ENCODE measurements at places on chromosomes 16 and 17.

- no peak for DNase-seq
Measured at GRCh38 chr16:54265575-54266107, 20.9 kb downstream of the IRX3 start.

GRCh38 chr17:74147056-74147835 lies 56.2 kb upstream of the RPL38 start:
- no peak for DNase-seq

- peak; percentile 70 for DNase-seq
Measured at GRCh38 chr17:7437950-7438614, 1.2 kb upstream of the FGF11 start.

- DNase-seq, result no peak
Measured at GRCh38 chr16:72884037-72884436, 163.9 kb downstream of the ZFHX3 start.

DNA sequence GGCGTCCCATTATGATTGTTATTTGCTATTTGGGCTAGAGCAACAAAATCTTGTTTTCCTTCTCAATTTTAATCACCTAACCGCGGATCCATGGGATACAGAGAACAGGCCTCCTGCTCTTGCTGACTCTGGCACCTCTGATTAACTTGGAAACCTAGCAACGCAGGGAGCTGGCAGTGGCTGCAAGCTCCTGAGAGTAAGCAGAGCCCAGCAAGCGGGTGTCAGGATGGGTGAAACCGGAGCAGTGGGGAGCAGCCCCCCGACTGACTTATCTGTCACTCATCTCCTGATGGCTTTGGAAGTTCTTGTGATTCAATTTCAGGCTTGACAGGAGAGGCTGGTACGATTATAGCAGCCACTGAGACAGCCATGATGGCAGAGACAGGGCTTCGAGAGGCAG lies 45.5 kb upstream of the CDC42EP4 start:
- DNase-seq, result no peak

DNA sequence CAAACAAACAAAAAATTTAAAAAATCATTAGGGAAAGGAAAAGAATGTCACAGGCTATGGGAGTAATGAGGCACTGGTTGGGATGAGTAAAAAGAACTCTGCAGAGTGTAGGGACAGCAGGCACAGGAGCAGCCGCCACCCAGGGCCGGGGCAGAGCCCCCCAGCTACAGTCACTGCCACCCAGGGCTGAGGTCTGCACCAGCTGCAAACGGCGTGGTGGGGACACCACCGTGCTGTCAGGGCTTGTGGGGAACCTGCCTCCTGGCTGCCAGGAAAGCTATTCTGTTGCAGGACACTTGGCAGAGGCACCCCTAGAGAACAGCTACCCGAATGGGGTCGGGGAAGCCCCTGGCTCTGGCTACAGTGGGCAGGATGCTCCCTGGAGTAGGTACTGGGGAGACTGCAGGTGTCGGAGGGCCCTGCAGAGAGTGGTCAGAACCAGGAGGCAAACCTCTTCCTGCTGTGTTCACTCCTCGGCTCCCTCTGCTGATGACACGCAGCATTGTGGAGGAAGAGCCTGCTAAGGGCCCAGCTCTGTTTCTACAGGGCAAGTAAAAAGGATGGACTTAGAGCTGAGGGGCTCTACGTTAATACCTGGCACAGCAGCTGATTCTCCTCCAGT lies 32.3 kb upstream of the CAPN15 start:
- DNase-seq, result peak; percentile 35

GRCh38 chr17:32783602-32784001 lies 93.3 kb downstream of the MYO1D start:
- DNase-seq, result no peak

DNA sequence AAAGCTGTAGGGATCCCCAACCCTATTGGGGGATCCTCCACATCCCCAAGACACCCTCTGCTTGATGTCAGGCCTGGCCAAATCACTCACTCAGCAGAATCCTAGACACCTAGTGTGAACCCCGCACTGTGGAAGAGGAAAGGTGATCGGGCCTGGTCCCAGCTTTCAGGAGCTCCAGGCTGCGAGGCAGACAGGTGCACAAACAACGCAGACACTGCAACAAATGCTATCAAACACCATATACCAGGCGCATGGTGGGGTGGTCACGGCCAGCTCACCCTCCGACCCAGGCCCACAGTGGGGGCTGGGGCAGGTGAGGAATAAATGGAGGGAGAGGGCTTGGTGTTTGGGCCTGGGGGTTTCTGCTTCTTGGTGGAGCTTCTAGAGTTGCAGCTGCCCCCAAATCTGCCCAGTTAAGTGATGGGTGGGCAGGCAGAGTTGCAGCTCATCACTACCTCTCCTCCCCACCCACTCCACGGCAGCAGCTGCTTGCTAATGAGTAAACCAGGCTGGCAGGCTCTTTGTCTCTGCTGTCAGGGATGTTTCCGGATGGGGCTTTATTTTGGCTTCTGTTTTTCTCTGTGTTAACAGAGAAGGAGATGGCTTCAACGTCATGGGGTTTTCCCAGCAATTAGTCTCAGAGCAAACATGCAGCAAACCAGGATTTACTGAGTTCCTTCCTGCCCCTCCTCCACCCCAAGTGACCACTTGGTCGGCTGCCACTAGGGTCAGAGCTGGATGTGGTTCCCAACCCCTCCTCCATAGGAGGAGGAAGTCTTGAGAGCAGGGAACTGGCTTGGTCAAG lies 46.6 kb downstream of the PECAM1 start:
- peak; percentile 48 for DNase-seq

- DNase-seq, result no peak
Measured at GRCh38 chr17:50891577-50891989, 25.4 kb upstream of the TOB1 start.

DNA sequence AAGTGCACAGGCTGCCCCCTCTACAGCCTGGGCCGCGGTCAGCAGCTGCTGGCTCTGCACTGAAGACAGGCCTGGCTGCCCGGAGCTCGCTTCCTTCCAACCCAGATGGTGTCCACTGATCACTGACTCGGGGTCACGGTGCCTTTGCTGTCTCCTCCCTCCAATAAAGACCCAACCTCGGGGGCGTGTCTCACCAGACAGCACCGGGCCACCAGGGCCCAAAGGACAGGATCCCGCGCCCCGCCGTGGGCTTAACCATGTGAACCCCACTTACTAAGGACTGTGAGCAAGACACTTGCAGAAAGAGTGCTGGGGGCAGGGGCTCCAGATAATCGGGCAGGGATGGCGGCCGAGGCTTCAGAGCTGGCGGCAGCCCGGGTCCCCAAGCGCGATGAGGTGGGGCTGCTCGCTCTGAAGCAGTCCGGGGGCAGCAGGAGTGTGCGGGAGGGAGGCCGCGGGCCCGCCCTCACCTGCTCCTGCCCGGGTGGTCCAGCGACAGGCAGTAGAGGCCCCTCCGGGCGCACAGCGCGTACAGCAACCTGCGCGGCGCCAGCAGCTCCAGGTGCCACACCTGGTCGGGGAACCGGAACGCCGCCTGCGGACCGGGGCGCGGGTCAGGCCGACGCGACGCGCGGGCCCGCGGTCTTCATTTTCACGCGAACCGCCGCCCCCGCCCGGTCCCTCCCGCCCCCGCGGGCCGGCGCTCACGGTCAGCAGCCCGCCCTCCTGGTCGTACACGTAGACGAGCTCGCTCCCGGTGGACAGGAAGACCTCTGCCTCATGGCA lies 502 bp downstream of the FAAP100 start:
- peak; percentile 21 for DNase-seq

DNA sequence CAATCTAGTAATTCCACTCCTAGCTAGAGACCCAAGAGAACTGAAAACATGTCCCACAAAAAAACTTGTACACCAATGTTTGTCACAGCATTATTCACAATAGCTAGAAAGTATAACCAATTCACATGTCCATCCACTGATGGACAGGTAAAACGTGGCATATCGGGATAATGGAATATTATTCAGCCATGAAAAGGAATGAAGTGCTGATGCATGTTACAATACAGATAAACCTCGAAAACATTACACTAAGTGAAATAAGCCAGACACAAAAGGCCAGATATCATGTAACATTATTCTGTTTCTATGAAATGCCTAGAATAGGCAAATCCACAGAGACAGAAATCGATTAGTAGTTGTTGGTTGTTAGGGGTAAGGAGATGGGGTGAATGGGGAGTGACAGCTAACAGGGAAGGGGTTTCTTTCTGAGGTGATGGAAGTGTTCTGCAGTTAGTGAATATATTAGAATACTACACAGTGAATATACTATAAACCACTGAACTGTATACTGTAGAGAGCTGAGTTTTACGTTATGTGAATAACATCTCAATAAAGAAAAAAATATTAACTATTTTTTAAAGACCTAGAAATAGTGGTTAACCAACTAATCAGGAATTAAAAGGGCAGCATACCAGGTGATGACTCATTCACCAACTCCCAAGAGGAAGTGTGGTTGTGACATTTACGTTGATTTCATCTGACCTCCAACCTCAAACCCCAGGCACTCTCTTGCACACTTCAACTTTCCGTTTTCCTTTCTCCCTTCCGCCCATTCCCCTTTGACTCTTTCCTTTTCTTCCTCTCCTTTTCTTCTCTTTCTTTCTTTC lies 48.6 kb downstream of the GAS7 start:
- DNase-seq, result no peak

- no peak for DNase-seq
Measured at GRCh38 chr17:1713878-1714426, 3.8 kb upstream of the TLCD2 start.

GRCh38 chr17:55783684-55784245 lies 32.9 kb downstream of the PCTP start:
- no peak for DNase-seq

DNA sequence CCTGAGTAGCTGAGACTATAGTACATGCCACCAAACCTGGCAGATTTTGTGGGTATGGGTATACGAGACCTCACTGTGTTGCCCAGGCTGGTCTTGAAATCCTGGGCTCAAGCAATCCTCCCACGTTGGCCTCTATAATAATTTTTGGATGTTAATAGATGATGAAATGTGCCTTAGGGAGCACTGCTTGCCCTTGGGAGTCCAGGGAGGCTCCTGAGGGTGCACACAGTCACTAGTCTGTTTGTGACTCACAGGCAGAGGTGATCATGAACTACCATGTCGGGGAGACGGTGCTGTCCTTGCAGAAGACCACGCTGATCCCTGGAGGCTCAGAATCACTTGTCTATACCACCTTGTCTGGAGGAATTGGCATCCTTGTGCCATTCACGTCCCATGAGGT lies 46.1 kb downstream of the SF3B3 start:
- DNase-seq, result no peak

GRCh38 chr16:12753203-12754023 lies 50.3 kb downstream of the CPPED1 start:
- DNase-seq, result no peak

GRCh38 chr16:56373003-56373402 lies 52.3 kb downstream of the AMFR start:
- no peak for DNase-seq

DNA sequence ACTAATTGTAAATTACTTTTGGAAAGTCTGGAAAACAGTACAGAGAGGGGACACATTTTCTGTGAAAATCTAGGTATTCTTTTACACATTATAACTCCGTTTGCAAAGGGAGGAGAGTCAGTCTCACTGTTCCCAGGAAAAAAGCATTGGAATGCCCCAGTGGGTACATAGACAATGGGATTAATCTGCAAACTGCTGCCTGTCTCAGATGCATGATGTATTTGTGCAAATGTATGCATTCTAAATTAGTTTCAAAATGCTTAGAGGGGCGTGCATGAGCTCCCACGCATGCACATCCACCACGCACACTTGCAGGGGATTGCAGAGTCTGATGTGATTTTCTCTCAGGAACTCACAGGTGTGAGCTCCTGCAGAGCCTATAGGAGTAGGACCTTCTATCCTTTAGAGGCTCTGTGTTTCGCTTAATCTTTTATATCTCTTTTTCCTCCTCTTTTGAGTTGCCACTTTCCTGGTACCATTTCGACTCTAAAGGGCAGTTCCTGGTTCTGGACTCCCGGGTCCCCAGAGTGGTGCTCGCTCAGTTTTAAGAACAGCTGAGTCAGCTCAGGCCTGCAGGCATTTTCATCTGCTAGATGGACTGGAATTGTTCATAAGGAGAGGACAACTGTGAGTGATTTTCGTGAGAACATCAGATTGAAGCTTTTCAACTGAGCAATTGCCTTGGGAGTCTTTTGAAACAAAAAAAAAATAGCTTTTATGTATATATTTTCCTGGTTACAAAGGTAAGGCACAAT lies 1.1 kb downstream of the BCO1 start:
- DNase-seq, result no peak

DNA sequence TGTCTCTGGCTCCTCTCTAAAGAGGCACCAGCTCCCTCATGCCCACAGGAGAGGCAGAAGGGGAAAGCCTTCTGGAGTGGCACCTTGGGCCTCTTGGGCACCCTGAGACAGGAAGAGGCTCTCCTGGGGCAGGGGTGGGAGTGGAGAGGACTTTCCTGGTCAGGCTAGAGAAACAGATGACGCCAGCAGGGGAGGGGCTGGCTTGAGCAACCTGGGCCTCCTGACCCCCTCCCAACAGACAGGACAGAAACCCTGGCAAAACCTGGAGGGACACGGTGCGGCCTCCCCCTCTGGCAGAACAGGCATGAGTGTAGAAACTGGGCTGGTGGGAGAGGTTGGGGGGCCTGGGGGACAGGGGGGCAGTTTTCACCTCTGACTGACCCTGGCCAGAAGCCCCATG lies 6.1 kb downstream of the SMIM5 start:
- DNase-seq, result no peak

DNA sequence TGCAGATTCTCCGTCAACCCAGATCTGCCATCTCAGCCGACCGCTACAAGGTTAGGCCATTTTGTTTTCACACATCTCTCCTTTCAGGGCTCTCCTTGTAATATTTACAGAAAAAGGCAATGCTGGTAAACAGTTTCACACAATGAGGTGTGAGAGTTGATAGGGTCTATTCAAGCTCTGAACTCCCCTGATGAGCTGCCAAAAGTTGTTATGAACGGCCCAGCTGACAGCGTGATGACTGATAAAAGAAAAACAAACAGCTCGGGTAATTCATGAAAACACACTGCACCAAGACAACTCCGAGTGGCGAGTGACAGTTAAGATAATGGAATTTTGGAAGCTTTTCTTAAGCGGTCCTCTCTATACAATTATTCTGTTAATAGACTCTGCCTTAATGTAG lies 68.1 kb upstream of the IRX5 start:
- DNase-seq, result no peak
